ENCODE measurements at places on chromosomes 16 and 17.

- DNase-seq = peak; percentile 38
These were observed 6.8 kb downstream of the MPG start for GRCh38 chr16:84718-85406.

GRCh38 chr16:10189861-10190390, 7.7 kb upstream of the GRIN2A start:
- DNase-seq = no peak

DNA sequence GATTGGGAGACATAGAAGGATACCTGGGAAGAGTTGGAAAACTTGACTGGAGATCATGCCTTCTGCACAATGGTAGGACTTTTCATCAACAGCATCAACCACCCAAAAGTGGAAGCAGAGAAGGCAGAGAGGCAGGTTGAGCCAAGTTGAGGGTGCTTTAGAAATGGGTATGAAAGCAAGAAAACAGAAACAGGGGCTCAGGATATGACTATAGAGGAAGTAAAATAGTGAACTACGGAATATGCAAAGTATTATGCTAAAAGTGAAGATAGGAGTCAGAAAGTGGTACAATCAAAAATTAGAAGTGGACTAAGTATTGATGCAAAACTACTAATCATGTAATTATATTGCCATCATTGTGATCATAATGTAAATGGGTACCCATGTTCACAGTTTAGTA, 16.1 kb upstream of the ARHGAP44 start:
- no peak for DNase-seq

DNA sequence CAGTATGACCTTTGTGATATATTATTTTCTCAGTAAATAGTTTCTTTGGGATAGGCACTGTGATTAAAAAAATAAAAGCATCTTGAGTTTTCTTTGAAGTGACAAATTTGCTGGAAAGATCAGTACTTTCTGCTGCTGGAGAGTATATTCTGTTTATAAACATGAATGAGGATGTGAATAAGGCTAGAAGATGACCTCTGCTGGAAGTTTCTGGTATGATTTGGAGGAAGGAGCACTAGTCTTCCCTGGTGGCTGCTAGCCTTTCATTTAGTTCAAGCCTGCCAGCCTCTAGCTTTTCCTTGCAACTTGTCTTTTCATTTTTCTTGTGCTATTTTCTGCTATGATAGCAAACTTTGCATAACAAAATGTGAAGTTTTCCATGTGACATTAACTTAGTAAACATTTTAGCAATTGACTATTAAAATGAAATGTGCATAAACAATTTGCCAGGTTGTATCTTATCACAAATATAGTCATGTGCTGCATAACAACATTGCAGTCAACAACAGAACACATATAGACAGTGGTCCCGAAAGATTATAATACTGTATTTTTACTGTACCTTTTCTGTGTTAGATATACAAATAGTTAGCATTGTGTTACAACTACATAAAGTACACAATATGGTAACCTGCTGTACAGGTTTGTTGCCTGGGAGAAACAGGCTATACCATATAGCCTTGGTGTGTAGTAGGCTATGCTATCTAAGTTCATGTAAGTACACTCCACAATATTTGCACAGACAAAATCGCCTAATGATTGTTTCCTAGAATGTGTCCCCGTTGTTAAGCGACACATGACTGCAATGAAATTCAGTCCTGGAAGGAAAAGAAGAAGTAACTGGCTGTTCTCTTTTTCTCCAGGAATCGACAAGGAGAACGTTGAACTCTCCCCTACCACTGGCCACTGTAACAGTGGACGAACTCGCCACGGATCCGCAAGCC, 18.1 kb upstream of the RAB11FIP4 start:
- no peak for DNase-seq

DNA sequence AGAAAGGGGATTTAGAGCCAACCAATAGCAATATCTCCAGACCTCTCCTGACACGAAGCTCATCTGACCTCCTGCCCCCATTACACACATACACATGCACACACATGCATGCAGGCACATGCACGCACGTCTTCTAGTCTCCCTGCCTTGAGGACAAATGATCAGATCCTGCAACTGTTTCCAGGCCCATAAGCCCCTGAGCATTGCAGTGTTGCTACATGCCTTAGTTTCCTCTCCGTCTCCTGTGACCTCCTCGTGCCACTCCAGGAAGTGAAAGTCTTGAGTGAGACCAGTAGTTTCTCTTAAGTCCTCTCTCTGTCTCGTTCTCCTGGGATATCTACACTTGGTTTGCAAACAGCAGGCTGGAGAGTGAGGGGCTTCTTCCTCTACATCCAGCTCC, 8.2 kb downstream of the CIITA start:
- DNase-seq = no peak

GRCh38 chr16:72234387-72234786, 62.4 kb upstream of the PMFBP1 start:
- no peak for DNase-seq

DNA sequence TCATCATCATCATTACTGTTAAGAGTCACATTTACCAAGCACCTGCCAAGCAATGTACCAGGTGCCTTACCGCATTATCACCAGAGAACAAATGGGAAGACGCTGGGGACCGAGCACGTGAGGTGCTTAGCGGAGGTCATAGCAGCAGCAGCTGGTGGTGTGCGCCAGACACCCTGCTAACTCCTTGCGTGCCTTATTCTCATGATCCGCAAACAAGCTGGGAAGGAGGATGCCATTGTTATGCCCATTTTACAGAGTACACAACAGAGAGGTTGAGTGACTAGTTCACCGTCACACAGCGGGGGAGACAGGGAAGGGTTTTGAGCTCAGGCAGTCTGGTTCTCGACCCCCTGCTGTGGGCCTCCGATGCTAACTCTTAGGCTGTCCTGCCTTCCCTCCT, 7.3 kb downstream of the ATP2A3 start:
- no peak for DNase-seq

DNA sequence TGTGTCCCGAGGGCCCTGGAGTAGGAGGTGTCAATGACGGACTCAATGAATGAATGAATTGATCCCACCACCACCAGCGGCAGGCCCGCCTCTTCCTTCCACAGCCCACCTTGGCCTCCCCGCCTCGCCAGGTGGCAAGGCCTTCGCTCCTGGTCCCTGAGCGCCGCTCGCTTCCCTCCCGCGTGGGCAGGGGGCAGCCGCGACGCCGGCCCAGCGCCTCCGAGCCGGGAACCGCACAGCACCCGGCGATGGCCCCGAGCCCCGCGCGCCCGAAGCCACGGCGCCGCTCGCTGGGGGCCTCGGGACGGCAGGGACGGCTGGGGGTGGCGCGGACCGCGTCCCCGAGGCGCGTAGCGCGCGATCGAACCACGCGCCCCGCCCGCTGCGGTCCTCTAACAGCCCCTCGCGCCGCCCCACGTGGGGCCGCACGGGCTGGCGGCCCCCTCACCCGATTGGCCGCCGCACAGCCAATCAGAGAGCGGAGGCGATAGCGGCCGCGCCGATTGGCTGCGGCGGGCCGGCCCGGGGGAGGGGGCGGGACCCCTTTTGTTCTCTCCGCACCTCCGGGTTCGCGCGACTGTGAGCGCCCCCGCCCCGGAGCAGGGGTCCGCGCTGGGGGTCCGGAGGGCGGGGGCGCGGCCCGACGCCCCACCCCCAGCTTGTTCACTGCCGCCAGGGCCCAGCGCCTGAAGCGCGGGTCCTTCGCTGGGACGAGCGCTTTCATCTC, 31.4 kb downstream of the ACTG1 start:
- DNase-seq = peak; percentile 23

DNA sequence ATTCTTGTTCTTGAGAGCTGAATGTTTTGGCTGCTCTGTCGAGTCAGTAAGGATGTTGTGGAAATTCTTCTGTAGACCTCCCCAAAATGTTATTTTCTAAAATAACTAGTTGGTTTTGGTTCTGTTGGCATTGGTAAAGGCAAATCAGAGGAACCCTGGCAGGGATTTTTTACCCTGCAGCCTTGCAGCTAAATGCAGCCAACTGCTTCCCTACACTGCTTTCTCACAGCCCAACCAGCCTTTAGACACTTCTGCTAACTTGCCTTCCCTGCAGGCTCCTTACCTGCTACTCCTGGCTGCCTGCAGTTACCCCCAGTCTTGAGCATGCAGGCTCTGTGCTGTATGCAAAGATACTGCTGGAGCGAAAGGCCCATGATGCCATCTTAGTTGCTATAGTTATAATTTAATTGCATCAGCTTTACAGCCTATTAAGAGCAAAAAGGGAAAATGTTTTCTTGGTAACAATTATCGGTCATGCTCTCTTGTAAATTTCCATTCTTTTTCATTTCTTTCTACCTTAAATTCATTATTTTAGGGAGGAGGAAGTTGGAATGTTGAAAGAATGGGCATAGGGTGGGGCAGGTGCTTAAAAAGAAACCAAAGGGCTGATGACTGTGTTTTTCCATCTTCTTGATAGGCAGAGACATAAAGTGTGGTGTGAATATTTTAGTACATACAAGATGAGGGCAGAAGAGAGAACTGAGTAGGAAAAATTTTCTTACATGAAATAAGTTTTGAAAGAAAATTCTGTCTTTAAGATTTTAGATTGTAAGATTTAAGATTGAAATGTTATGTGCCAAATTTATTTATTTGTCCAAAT, 20.0 kb downstream of the NUP93 start:
- no peak for DNase-seq

DNA sequence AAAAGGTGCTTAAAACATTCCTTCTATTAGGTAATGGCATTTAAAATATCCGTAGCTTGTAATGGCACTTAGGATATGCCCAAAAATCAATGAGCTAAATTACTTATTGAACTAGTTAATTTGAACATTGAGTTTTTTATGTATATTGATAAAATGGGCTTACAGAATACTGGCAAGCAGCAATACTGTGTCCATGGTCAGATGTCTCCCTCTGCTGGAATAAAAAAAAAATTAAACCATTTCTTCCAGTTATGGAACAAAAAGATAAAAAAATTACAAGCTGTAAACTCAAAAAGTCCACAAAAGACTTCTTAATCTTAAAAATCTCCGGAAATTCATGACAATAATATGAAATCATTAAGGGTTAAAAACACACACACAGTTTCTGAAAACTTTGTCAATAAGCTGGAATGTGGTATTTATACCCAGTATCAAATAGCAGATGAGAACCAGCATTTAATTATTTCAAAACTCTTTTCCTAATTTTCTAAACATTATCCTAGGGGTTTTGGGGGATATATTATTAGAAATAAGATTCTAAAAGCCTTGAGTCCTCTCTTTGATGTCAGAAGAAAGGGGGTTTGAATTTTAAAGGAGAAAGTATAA, 21.5 kb upstream of the PSMD7 start:
- no peak for DNase-seq

- no peak for DNase-seq
These were observed 18.1 kb downstream of the PPL start for GRCh38 chr16:4918781-4919251.

DNA sequence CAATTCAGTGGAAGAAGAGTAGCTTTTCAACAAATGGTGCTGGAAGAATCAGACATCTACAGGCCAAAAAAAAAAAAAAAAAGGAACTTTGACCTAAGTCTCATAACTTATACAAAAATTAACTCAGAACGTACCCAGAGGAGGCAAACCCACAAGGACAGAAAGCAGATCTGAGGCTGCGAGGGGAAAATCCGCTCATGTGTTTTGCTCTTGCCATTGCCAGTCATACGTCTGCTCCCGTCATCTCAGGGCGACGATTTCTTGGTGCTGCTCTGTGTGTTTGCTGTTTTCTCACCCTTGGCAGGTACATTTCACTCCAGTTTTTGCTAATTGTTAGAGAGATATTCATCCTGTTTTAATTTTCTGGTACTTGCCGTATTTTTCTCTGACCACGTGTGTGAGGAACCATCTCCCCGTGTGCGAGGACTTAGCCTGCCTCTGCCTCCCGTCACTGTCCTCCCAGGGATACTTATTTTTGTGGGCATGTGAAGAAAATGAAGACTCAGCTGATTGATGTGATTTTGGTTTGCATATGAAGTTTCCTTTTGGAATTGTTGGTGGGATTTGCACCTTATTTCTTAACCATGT, 33.4 kb upstream of the ACSF3 start:
- DNase-seq = no peak

GRCh38 chr17:74928786-74929185, 4.7 kb downstream of the OTOP2 start:
- no peak for DNase-seq

- DNase-seq = no peak
These were observed 8.6 kb downstream of the XYLT1 start for GRCh38 chr16:17461951-17462729.

DNA sequence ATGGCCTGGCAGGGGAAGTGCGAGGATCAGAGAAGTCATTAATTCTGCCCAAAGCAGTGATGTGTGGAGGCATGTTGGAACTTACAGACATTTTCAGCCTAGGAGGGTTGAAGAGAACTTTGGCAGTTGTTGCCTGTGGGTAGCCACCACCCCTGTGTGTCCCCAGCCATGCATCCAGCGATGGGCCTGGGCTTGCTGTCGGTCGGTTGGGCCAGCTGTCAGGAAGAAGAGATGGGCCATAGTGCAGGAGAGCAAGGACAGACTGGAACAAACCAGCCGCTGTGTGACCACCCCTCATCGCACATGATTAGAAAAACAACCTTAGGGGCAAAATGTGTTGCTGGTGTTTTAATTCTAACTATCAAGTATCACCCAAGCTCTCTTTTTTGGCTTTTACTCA, 173.7 kb downstream of the CNTNAP4 start:
- no peak for DNase-seq

DNA sequence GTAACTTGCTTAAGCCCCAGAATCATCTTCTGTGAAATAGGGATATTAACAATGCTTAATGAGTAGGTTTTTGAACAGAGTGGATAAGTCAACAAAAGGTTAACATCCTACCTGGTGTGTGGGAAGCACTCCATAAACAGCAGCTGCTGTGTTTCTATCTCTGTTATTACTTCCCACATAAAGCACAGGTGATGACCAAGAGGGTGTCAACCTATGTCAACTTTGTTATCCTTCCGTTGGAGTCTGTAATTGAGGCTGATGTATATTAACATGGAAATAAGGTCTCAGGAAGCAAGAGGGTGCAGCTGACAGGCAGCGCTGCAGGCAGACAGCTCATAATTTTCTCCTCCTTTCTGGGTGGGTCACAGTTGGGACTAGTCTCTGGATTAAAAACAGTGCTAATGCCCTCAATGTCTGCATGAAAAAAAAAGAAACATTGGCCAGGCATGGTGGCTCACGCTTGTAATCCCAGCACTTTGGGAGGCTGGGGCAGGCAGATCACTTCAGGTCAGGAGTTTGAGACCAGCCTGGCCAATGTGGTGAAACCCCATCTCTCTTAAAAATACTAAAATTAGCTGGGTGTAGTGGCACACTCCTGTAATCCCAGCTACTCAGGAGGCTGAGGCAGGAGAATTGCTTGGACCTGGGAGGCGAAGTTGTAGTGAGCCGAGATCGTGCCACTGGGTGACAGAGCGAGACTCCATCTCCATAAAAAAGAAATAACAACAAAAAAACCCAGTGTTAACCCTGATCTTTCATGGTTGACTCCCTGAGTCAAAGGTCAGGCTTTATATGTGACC, 269.6 kb downstream of the SNX29 start:
- DNase-seq = no peak
